ENCODE measurements at places on chromosomes 16 and 17.
A peak's percentile ranks its signal among the peaks of the same experiment; 100 is the strongest.

DNA sequence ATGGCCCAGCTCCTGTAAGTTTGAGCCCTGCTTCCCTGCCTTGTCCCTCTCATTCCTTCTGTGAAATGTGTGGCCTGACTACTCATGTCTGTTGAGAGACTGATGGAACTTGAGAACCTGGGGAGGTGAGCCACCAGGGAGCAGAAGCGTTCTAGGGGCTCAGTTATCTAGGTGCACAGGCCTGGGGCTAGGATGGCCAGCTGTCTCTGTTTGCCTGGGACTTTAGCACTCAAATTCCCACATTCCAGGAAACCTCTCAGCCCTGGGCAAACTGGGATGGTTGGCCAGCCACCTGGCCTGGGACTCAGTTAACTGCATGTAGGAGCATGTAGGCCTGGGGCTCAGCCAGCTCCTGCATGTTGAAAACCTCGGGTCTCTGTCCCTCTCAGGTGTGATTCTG is 9.3 kb upstream of the EPN3 start:
- no peak for DNase-seq

DNA sequence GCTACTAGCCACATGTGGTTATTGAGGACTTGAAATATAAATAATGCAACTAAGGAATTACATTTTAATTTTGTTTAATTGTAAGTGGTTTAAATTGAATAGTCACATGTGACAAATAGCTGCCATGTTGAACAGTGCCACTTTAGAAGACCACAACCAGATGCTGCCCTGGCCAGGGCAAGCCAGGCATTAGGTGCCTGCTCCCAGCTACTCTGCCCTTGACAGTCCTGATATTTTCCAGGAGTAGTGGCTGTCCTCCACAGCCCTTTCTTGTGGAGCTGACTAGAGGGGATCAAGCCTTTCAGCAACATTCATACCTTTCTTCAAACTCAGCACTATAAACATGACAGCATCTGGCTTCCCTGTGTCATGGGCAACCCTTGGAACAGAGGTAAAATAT is 31.0 kb downstream of the TMEM100 start:
- no peak for DNase-seq

DNA sequence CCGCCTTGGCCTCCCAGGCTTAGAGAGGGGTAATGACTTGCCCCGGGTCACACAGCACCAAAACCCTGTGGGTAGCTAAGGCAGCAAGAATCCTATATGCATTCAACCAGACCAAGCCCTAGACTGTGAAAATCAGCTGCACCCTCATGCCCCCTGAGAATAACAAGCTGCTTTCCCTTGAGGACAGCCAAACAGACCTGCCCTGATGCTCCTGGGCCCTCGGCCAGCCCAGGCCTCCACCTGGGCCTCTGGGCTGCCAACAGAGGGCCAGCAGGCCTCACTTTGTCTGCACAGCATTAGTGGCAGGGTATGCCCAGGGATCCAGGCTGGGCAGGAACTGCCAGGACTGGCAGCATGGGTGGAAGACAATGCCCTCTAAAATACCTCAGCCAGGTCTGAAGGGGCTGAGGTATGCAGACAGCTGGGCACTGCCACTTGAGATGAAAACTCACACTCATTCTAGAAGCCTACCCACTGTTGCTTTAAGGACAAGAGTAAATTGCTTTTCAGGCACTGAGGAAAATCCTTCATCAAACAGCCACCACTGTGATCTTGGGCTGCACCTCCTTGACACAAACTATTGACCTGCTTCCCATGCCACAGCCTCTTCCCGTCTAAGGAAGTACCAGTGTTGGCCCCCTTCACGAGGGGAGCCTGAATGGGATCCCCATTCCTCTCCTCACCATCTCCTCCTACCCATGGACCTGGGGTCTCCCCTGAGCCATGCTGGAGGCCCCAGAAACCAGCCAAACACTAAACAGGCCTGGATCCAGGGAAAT is 8.8 kb downstream of the ST3GAL2 start:
- no peak for DNase-seq

DNA sequence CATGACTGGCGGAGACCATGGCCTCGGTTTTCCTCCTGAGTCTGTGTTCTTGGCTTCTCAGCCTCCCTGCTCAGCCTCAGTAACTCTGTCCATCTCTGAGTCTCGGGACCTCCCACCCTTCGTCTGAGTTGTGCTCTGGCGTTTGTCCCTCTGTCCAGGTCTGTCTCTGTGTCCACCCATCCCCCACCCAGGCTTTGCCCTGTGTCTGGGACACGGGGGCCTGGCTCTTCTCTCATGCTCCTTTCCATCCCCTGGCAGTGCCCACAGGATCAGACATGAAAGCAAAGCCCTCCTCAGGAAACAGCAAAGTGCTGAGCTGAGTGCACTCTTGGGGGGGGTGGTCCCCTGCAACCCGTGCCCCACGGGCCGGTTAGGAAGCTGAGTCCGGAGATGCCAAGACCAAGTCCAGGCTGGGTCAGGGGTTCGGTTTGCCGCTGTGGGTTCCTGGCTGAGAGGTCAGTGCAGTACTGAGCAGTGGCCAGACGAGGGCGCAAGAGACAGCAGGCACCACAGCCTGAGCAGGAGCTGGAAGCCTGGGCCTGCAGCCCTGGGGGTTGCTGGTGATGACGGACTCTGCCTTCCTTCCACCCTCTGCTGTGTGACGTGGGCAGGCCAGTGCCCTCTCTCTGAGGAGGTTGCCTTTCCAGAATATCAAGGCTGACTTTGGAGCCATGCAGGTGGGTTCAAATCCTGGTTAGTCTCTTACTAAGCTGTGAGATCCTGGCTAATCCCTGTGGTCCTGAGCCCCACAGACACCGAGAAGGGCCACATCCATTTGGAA is 2.5 kb downstream of the P2RX1 start:
- peak; percentile 56 for DNase-seq

DNA sequence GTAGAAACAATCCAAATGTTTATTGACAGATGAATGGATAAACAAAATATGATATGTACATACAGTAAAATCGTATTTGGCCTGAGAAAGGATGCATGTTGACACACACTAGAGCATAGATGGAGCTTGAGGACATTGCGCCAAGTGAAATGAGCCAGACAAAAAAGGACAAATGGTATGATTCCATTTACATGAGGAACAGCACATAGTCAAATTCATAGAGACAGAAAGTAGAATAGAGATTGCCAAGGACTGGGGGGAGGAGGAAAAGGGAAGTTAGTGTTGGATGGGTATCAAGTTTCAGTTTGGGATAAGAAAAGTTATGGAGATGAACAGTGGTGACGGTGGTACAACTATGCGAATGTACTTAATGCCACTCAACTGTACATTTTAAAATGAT is 47.9 kb downstream of the COPRS start:
- DNase-seq: no peak

- DNase-seq: no peak
Observed at GRCh38 chr16:51881731-51882130, 665.2 kb downstream of the TOX3 start.

DNA sequence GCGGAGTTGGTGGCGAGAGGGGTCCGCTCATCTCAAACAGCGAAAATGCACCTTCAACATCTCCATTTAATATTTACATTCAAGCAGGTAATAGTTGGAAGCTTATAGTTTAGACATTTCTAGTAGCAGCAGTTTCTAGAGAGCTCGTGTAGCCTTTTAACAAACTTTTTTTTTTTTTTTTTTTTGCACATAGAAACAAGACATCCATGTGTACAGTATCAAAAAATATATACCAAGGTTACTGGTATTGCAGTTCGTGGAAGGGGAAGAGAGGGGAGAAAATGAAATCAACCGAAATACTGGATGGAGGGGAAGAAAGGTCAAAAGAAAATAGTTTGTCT is 6.2 kb downstream of the CBX4 start:
- no peak for DNase-seq

DNA sequence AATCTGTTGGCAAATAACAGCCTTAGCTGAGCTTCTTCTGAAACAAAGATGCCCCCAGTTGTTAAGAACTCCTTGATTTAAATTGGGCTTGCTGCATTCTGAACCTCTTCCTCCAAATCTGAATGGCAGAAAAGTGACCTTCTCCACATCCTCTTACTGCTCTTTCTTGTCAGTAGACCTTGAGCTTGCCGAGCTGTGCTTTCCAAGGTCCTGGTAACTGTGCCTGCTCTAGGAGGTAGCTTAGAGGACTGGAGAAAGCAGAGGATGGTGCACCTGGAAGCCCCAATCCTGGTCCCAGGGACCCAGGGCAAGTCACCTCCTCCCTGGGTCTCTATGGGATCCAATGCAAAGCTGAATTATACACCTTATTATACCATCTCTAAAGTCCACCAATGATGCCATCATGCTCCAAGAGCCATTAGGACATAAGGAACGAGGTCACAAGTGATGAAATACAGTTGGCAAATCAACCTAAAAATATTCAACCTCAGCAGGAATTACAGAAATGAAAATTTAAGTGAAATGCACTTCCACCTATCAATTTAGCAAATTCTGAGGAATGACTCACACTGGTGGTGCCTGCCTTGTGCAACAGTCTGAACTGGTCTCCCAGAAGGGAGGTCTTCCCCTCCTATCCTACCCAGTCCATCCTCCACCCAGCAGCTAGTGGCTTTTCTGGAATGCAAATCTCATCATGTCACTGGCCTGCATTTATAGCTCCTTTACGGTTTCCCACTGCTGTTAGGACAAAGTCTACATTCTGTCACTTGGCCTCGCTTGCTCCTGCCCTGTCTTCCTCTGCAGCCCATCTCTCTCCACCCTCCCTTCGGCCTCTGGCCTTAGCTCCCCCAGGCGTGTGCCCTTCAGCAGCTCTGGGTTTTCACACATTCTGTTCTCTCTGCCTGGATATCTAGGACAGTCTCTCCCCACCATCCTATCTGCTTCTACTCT is 36.6 kb downstream of the TOM1L2 start:
- no peak for DNase-seq

- DNase-seq: no peak
Observed at GRCh38 chr16:10637337-10638037, 57.1 kb upstream of the EMP2 start.

GRCh38 chr16:28938721-28939120 is 7.0 kb downstream of the CD19 start:
- no peak for DNase-seq

DNA sequence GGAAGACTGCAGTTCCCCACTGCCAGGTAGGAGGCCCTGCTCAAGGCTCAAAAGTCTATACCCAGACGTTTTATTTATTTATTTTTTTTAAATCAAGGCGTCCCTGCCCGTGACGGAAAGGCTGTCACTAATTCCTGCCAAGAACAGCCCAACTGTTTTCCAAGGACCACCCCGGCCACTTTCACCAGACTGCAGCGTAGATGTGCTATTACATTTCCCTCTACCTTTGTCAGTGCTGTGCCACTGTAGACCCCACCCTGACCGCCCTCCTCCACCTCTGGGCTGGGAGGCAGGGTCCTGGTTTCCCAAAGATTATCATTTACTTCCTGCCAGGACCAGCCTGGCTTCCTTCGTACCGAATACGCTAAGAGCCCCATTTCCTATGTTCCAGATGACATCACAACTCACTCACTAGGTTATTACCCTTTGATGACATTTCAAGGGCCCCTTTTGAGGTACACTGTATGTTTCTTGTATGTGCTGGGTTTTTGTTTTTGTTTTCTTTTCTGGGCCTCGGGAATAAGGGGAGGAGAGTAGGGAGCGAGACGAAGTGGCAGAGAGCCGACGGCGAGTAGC is 6.3 kb upstream of the RNF227 start:
- no peak for DNase-seq

DNA sequence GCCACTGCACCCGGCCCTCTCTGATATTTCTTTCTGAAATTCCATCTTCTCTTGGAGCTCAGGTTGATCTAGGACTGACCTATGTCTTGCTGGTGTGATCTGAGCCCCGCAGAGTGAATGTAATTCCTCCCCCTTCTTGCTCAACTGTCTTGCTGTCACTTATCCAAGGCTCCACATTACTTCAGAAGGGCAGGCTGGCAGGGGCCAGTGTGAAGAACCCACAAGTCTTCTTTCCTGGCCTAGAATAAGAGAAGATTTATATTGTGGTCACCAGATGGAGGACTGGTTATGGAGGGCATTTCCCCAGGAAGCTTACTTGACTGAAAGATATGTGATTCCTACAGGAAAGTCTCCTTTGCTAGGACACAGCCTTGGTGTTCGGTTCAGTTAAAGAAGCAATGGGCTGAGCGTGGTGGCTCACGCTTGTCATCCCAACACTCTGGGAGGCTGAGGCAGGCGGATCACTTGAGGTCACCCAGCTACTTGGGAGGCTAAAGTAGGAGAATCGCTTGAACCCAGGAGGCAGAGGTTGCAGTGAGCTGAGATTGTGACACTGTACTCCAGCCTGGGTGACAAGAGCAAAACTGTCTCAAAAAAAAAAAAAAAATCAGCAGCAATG is 13.4 kb downstream of the ITGAL start:
- DNase-seq: no peak

DNA sequence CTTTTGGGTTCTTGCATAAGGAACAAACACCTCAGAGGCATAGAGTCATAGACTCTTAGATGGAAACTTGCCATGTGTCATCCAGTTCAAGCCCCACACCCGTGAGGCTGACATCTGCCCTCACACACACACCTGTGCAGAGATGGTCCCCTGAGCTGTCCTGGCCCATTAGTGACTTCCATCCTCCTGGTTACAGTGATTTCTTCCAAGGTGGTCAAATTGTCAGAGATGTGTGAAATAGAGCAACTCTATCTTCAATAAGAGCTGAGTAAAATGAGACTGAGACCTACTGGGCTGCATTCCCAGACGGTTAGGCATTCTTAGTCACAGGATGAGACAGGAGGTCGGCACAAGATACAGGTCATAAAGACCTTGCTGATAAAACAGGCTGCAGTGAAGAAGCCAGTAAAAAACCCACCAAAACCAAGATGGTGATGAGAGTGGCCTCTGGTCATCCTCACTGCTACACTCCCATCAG is 342.2 kb upstream of the TNRC6C start:
- DNase-seq: no peak

- no peak for DNase-seq
Observed at GRCh38 chr17:62665599-62665998, 38.1 kb downstream of the MRC2 start.

DNA sequence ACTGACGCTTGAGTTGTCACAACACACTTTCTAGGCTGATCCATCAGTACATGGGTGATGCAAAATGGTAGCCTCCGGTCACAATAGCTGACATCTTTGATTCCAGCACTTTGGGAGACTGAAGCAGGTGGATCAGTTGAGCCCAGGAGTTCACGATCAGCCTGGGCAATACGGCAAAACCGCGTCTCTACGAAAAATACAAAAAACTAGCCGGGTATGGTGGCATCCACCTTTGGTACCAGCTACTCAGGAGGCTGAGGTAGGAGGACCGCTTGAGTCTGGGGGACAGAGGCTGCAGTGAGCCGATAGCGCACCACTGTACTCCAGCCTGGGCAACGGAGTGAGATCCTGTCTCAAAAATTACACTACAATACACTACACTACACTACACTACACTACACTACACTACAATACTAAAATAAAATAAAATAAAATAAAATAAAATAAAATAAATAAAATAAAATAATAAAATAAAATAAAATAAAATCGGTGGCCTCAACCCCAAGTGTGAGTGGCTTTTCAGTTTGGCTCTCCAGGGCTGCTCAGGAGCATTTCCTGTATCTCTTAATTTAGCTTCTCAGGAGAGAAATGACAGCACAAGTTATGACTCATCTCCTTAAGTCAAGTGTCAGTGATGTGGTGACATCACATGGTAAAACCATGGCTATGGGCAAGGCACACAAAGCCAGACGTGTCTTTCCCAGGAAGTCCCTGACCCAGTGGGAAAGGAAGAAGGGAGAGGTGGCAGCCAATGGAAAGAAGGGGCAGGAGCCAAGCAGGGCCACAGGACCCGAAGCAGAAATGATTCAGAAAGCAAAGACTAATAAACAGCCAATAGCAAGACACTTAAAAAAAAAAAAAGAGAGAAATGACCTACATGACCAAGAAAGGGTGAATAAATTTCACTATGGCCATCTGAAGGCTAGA is 75.3 kb upstream of the TBC1D3K start:
- DNase-seq: no peak

- no peak for DNase-seq
Observed at GRCh38 chr17:2235792-2236366, 67.7 kb downstream of the SMG6 start.
